ENCODE measurements at places on chromosomes 5 and 9.

DNA sequence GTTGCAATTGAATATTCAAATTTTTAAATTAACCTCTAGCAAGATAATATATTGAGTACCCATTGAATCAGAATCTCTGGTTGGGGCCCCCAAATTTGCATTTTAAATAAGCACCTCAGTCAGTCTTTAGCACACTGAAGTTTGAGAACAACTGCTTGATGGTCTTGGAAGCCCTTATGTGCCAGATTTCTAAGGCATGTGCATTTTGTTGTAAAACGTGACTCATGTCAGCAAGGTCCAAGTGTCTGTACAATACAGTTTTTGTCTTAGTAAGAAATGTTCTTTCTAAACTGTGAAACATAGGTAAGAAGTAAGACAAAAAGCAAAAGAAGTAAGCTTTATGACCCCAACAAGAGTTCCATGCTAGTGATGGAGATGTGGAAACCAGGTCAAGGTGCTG, 59.1 kb upstream of the PHF2 start:
- H3K27ac ChIP-seq: no peak overlapping the region
- H3K4me1 ChIP-seq: no peaks in the 10 kb centered on the region
- no peaks in the 10 kb centered on the region for H3K27me3 ChIP-seq
- no peak overlapping the region for H3K4me3 ChIP-seq
- DNase-seq: no peak
- peaks cover 39% of the 10 kb centered on the region for H3K36me3 ChIP-seq

- no peaks in the 10 kb centered on the region for H3K4me1 ChIP-seq
- no peak overlapping the region for H3K4me3 ChIP-seq
- DNase-seq: no peak
- H3K27me3 ChIP-seq: no peaks in the 10 kb centered on the region
Measured at GRCh38 chr5:93072831-93073459, 508.1 kb downstream of the NR2F1-AS1 start.

DNA sequence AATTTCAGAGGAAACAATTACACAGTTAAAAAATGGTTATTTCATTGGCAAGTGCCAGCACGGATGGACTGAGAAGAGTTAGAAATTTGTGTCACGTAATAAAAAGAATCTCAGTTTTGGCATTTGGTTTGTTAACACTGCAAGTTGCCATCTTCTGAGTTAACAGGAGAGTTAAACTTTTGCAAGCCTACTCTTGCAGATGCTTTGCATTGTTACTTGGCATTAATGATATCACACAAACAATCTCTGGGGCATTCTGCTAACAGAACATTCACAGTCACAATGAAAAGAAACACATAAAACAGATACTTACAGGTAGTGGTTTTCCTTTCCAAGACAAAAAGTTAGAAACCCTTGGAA, 647 bp downstream of the FREM1 start:
- DNase-seq: no peak
- no peak overlapping the region for H3K27ac ChIP-seq
- no peaks in the 10 kb centered on the region for H3K36me3 ChIP-seq

GRCh38 chr5:73654819-73655318, 28.9 kb downstream of the ARHGEF28 start:
- no peak overlapping the region for H3K4me3 ChIP-seq
- no peak for DNase-seq
- H3K27ac ChIP-seq: no peak overlapping the region
- no peaks in the 10 kb centered on the region for H3K36me3 ChIP-seq
- H3K4me1 ChIP-seq: no peaks in the 10 kb centered on the region

DNA sequence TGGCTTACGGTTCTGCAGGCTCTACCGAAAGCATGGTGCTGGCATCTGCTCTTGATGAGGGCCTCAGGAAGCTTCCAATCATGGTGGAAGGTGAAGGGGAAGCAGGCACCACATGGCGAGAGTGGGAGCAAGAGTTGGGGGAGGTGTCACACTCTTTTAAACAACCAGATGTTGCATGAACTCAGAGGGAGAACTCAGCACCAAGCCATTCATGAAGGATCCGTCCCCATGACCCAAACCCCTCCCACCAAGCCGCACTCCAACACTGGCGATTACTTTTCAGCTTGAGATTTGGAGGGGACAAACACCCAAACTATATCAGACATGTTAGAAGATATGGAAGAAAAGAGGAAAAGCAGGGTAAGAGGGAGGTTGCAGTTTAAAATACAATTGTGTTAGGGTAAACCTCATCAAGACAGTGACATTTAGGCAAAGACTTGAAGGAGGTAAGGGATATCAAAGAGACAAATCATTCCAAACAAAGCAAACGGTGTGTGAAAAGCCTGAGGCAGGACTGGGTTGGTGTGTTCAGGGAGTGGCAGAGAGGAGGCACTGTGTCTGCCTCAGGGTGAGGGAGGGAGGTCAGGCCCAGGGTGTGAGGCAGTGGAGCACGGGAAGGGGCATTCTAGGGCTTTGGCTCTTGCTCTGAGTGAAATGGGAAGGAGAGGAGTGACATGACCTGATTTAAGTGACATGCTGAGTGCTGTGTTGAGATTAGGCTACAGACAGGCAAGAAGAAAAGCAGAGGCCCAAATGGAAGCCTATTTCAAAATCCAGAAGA, 80.9 kb downstream of the SREK1 start:
- no peak for DNase-seq
- no peak overlapping the region for H3K4me3 ChIP-seq
- H3K27ac ChIP-seq: no peak overlapping the region
- H3K36me3 ChIP-seq: no peaks in the 10 kb centered on the region
- H3K4me1 ChIP-seq: no peaks in the 10 kb centered on the region

GRCh38 chr5:95984287-95984938, 22.8 kb upstream of the ELL2 start:
- no peaks in the 10 kb centered on the region for H3K4me1 ChIP-seq
- H3K36me3 ChIP-seq: no peaks in the 10 kb centered on the region
- H3K27me3 ChIP-seq: no peaks in the 10 kb centered on the region
- DNase-seq: no peak
- H3K27ac ChIP-seq: no peak overlapping the region

- H3K4me3 ChIP-seq: no peak overlapping the region
- no peak for DNase-seq
- H3K27ac ChIP-seq: no peak overlapping the region
- no peaks in the 10 kb centered on the region for H3K36me3 ChIP-seq
- H3K27me3 ChIP-seq: peaks cover 16% of the 10 kb centered on the region
Measured at GRCh38 chr5:5886812-5887486, 464.5 kb downstream of the ICE1 start.

DNA sequence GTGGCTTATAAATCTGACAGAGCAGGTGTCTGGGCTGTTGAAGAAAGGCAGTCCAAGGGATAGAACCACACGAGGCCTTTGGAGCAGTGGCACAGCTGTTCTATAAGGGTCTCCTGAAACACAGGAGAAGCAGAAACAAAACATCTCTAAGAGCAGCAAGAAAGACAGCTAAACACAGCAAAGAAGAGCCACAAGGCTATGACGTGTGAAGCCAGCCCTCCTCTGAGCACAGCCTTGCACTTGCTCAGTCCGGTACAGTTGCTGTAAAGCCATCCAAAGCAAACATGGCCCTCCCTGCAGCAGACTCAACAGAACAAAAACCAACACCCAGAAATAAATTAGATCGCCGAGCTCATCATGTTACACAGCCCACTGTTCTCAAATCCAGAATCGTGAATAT, 2.6 kb upstream of the GZMK start:
- no peak for DNase-seq
- H3K4me1 ChIP-seq: peaks cover 15% of the 10 kb centered on the region
- no peaks in the 10 kb centered on the region for H3K27me3 ChIP-seq
- H3K4me3 ChIP-seq: no peak overlapping the region

DNA sequence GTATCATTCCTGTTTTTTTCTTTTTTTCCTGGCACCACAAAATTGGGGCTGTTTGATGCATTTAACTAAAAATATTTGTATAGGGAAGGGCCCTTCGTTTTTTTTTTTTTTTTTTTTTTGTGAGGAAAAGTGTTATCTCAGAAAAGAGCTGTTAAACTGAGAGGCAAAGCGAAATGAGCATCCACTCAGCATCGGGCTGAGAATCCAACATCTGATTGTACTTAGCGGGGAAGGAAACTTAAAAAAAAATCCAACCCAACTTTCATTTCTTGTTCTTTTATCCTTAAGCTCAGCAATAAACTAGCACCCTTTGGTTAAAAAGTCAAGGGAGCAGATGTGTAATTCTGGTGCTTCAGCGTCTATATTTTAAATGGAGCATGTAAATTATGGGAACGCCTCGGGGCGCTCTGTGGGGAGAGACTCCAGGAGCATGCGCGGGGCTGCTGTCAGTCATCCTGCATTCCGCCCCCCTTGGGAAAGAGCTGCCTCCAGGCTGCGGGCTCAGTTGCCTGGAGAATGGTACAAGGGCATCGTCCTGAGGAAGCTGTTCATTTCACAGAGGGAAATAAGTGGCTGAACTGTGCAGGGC, 33.3 kb downstream of the DMRT2 start:
- H3K4me3 ChIP-seq: no peak overlapping the region
- H3K27me3 ChIP-seq: no peaks in the 10 kb centered on the region
- H3K36me3 ChIP-seq: no peaks in the 10 kb centered on the region
- H3K27ac ChIP-seq: no peak overlapping the region

GRCh38 chr5:11319836-11320580, 559.0 kb upstream of the DAP start:
- no peak overlapping the region for H3K27ac ChIP-seq
- no peak overlapping the region for H3K4me3 ChIP-seq
- H3K4me1 ChIP-seq: no peaks in the 10 kb centered on the region
- H3K27me3 ChIP-seq: peaks cover 2% of the 10 kb centered on the region
- H3K36me3 ChIP-seq: no peaks in the 10 kb centered on the region
- no peak for DNase-seq

- no peaks in the 10 kb centered on the region for H3K4me1 ChIP-seq
- no peak for DNase-seq
- H3K27ac ChIP-seq: no peak overlapping the region
- H3K27me3 ChIP-seq: no peaks in the 10 kb centered on the region
- no peaks in the 10 kb centered on the region for H3K36me3 ChIP-seq
- no peak overlapping the region for H3K4me3 ChIP-seq
Measured at GRCh38 chr9:22997923-22998322, 551.3 kb downstream of the DMRTA1 start.

- no peaks in the 10 kb centered on the region for H3K27me3 ChIP-seq
- no peak overlapping the region for H3K27ac ChIP-seq
- DNase-seq: no peak
- H3K36me3 ChIP-seq: no peaks in the 10 kb centered on the region
- H3K4me3 ChIP-seq: no peak overlapping the region
- H3K4me1 ChIP-seq: no peaks in the 10 kb centered on the region
Measured at GRCh38 chr5:140293849-140294100, 9.1 kb downstream of the PFDN1 start.

GRCh38 chr9:70569070-70569772, 154.8 kb upstream of the KLF9 start:
- H3K4me3 ChIP-seq: no peak overlapping the region
- H3K27ac ChIP-seq: no peak overlapping the region
- no peaks in the 10 kb centered on the region for H3K27me3 ChIP-seq
- no peaks in the 10 kb centered on the region for H3K36me3 ChIP-seq
- no peak for DNase-seq

GRCh38 chr9:130997925-130998596, 10.9 kb upstream of the LAMC3 start:
- H3K27ac ChIP-seq: no peak overlapping the region
- DNase-seq: no peak
- H3K4me1 ChIP-seq: no peaks in the 10 kb centered on the region

DNA sequence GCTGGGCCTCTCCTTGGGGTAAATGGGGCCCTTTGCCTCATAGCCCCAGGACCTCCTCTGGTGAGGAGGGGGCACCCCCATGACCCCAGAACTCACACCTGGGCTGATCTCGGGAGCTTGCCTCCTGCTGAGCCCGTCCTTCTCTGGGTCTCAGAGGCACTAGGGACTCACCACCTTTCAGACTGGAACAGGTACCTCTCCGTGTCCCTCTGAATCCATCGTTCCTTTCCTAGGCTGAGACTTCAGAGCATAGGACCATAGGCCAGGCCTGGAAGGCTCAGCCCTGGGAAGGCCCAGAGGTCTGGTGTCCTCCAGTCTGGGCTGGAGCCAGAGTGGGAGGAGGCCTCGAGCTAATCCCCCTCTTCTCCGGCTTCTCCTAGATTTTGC, 97.9 kb downstream of the CACNA1B start:
- H3K27ac ChIP-seq: no peak overlapping the region
- no peaks in the 10 kb centered on the region for H3K36me3 ChIP-seq
- H3K27me3 ChIP-seq: no peaks in the 10 kb centered on the region
- H3K4me1 ChIP-seq: no peaks in the 10 kb centered on the region
- no peak overlapping the region for H3K4me3 ChIP-seq
- no peak for DNase-seq

- H3K27me3 ChIP-seq: no peaks in the 10 kb centered on the region
- H3K27ac ChIP-seq: no peak overlapping the region
- DNase-seq: no peak
- H3K36me3 ChIP-seq: no peaks in the 10 kb centered on the region
- no peaks in the 10 kb centered on the region for H3K4me1 ChIP-seq
Measured at GRCh38 chr5:163023846-163024245, 413.5 kb upstream of the CCNG1 start.

DNA sequence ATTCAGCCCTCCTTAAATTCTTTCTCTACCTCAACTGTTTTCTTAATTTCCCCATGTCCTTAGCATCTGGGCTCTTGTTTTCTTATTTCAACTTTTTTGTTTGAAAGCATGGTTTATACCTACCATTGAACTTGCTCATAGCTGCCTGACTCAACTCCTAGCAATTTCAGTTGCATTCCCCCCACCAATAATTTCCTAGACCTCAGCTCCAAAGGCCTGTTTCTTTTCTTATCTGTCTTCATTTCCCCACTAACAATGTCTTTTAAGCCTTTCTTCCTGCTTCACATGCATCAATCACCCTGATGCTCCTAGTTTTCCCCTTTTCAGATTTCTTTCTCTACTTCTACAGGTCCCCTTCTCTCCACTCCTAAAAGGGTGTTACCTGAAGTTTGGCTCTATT, 129.7 kb upstream of the PDE4D start:
- no peaks in the 10 kb centered on the region for H3K36me3 ChIP-seq
- no peak overlapping the region for H3K27ac ChIP-seq
- no peaks in the 10 kb centered on the region for H3K4me1 ChIP-seq
- DNase-seq: no peak
- no peaks in the 10 kb centered on the region for H3K27me3 ChIP-seq

GRCh38 chr5:107402434-107403227, 268.1 kb downstream of the EFNA5 start:
- H3K36me3 ChIP-seq: no peaks in the 10 kb centered on the region
- no peaks in the 10 kb centered on the region for H3K4me1 ChIP-seq
- no peak overlapping the region for H3K4me3 ChIP-seq
- H3K27me3 ChIP-seq: no peaks in the 10 kb centered on the region
- no peak for DNase-seq

GRCh38 chr5:15858326-15858725, 321.3 kb downstream of the MARCHF11 start:
- H3K4me3 ChIP-seq: no peak overlapping the region
- no peaks in the 10 kb centered on the region for H3K36me3 ChIP-seq

- peaks cover 71% of the 10 kb centered on the region for H3K36me3 ChIP-seq
- H3K4me3 ChIP-seq: no peak overlapping the region
- no peak for DNase-seq
Measured at GRCh38 chr9:71692337-71692736, 76.0 kb downstream of the CEMIP2 start.

GRCh38 chr5:147169901-147170300, 64.9 kb upstream of the STK32A start:
- no peak overlapping the region for H3K4me3 ChIP-seq
- H3K27me3 ChIP-seq: no peaks in the 10 kb centered on the region
- no peak for DNase-seq
- H3K36me3 ChIP-seq: no peaks in the 10 kb centered on the region
- no peak overlapping the region for H3K27ac ChIP-seq
